ENCODE measurements at places on chromosomes 13 and 19.

DNA sequence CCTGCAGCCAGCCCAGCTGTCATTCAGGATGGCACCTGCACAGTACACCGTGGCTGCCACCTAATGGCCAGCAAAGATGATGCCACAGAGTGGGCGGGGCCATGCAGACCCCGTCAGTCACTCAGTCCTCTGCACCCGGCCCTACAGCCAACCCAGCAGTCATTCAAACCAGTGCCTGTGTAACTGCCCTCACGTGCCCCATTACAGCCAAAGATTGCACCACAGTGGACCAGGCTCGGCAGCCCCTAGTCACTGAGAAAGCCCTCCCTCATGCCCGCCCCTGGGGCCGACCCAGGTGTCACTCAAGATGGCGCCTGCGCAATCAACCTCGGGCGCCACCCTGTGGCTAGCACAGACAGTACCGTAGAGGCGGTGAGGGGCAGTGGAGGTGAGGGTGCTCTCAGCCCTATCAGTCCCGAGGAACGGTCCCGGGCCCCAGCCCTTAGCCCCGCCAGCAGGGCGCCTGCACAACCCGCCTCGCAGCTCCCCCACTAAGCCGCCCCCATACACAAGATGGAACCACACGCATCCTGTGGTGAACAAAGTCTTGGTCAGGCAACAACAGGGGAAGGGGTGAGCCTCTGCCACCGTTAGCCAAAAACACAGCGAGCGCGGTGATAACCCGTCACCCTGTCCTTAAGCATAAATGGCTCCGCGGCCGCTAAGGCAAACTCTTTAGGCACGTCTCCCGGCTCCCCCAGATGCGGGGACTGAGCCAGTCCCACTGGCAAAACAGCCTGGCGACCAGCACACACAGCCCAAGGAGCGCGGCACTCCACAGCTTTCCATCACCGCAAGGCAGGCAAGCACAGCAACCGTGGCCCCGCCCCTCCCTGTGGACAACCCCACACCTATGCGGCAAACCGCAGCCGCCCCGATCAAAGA lies 2.3 kb downstream of the PEG3 start:
- peak; percentile 88 for DNase-seq

GRCh38 chr13:18212873-18213272 lies 968.8 kb downstream of the TUBA3C start:
- peak; percentile 18 for DNase-seq

GRCh38 chr19:32174386-32175113 lies 170.9 kb upstream of the ZNF507 start:
- no peak for DNase-seq

- DNase-seq, result no peak
These were observed 300.5 kb downstream of the PCDH17 start for GRCh38 chr13:57932061-57932460.

GRCh38 chr19:4717191-4717965 lies 6.3 kb downstream of the DPP9 start:
- no peak for DNase-seq

DNA sequence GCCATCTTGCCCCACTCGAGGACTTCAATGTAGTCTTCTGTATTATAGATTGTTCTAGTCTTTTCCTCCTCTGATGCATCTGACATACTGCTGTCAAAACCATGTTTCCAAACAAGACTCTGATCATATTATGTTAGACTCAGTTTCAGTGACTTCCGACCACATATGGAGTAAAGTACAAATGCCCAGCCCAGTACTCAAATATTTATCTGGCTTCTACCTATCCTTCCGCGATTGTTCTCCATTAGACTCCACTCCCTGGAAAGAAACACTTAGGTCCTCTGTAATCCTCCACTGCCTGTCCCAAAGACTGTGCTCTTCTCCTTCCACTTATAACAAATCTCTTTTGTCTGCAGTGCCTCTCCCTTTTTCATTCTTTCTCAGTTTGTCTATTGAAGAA lies 439.5 kb downstream of the EFNB2 start:
- no peak for DNase-seq

DNA sequence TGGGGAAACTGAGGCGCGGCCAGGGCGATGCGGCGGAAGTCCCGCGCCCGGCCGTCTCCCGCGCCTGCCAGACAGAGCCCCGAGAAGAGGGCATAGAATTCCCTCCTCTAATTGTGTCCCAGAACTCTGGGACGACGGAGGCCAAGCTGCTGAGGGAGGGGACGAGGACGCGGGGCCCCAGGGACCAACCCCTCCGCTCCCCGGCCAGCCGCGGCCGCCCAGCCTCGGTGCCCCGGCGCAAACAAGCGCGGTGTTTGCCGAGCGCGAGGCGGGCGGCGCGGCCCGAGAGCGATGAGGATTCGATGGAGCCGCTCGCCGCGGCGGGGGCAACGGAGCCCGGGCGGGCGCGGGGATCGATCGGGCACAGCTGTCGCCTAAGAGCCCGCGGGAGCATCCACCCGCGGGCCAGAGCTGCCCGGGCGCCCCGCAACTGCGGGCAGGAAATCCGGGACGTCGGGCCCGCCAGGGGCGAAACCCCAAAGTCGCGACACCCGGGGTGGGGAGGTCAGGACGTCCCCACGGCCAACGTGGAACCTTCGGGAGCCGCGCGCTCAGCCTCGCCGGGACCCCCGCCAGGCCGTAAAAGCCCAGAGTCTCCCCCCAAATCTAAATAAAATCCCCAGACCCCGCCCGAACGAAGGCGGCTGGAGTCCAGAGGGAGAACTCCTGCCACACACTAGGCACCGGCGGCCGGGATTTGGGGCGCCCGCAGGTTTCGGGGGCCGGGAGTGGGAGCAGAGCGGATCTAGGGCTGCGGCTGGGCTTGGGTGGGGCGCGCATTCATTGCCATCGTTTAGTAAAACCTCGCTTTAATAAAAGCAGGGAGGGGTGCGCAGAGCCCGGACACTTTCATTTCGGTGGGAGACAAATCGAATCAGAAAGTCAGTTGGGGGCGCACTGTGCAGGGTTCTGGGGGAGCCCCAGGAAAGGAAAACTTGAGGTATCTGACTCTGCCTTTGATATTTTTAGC lies 3.6 kb upstream of the ONECUT3 start:
- DNase-seq, result no peak

- DNase-seq, result no peak
These were observed 560.2 kb upstream of the SPRY2 start for GRCh38 chr13:80901111-80901510.

DNA sequence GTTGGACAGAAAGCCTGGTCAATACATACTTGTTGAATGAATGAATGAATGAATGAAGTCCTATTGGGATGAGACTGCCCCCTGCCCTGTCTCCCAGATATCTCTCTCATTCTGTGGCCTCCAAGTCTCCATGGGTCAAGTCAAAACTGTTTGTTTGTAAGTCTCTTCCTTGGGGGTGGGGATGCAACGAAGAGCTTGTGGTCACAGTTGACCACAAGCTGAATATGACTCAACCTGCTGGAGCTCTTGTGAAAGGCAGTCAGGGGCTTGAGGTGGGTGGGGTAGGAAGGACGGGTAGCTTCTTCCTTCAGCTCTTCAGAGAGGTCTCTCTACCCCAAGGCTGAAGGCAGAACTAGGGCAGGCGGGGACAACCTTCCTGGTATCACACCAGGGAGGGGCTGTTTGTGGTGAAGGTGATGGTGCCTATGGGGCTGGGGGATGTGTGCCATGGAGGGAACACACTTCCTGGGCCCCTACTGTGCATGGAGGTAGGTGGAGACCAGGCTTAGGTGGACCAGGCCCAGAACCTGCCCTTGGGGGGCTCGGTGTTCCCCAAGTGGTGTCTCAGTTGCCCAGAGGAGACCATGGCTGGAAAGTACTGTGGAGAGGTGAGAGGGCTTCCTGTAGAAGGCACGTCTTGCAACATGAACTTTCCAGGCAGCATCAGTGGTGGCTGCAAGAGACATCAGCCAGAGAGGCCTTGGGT lies 8.0 kb downstream of the MYO1F start:
- peak; percentile 40 for DNase-seq

DNA sequence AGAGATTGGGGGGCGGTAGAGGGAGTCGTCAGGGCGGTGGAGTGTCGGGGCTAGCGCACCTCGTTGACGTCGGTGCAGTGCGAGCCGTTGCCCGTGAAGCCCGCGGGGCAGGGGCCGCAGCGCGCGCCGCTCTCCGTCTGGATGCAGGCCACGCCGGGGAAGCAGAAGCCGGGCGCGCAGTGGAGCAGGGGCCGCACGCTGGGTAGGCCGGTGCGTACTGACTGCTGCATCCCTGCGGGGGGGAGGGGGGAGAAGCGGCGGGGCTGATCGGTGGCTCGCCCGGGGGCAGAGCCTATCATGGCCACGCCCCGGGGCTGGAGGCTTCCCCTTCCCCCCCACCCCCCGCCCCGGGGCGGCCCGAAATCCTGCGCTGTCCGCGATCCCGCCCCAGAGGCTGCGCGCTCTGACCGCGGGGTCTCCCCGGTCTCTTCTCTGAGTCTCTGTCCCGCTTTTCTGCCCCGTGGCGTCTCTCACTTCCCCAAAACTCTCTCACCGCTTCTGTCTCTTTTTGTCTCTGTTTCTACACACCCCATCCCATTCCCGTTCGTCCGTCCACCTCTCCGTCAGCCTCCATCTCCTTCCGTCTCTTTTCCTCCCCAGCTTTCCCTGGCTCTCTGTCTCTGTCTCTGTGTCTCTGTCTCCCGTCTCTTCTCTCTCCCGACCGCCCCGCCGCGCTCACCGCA lies 1.1 kb downstream of the COMP start:
- DNase-seq, result no peak

DNA sequence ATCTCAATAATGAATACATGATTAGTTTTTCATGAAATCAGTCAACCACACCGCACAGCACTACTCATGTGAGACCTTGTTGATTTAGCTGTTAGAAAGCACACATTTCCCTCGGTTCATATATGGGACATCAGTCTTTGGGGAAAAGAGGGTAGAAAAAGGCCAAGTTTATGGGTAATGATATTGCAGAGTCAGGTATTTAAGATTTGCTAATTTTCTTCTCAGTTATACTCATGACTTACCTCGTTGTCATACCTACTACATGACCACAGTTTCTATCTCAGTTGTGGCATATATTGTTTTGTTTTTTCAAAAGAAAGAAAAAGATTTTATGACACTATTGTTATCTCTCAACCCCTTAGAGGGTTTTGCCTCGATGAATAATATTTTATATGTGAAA lies 165.6 kb downstream of the POU4F1 start:
- no peak for DNase-seq

DNA sequence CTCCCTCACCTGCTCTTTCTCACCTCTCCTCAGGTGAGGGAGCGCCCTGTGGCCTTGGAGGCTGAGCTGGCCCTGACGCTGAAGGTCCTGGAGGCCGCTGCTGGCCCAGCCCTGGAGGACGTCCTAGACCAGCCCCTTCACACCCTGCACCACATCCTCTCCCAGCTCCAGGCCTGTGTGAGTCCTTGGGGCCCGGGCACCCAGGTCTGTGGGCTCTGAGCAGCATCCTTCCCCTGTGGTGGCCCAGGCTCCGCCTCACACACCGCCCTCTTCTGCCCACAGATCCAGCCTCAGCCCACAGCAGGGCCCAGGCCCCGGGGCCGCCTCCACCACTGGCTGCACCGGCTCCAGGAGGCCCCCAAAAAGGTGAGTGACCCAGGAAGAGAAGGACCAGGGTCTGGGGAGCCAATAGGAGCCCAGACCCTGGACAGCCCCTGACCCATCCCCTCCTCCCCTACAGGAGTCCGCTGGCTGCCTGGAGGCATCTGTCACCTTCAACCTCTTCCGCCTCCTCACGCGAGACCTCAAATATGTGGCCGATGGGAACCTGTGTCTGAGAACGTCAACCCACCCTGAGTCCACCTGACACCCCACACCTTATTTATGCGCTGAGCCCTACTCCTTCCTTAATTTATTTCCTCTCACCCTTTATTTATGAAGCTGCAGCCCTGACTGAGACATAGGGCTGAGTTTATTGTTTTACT lies 1.9 kb downstream of the IFNL1 start:
- no peak for DNase-seq

DNA sequence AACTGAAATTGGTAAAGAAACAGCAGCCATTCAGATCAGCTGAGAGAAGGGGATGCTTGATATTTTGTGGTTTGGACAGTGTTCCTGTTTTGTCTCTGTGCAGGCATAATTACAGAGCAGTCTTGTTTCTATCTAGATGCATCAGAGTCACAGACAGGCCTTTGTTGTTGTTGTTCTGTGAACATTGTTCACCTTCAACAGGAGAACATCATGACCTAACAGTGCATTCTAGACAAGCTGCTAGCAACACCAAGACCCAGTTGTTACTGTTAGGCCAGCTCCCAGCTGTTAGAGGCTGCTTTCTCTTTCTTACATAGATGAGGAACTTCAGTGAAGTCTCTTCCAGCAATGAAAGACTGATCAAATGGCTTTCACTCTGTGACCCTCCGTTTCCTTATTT lies 8.5 kb upstream of the LSR start:
- no peak for DNase-seq

GRCh38 chr19:19407633-19407930 lies 2.1 kb downstream of the GATAD2A start:
- DNase-seq, result no peak

- no peak for DNase-seq
These were observed 17.1 kb downstream of the HNRNPM start for GRCh38 chr19:8461891-8462290.

DNA sequence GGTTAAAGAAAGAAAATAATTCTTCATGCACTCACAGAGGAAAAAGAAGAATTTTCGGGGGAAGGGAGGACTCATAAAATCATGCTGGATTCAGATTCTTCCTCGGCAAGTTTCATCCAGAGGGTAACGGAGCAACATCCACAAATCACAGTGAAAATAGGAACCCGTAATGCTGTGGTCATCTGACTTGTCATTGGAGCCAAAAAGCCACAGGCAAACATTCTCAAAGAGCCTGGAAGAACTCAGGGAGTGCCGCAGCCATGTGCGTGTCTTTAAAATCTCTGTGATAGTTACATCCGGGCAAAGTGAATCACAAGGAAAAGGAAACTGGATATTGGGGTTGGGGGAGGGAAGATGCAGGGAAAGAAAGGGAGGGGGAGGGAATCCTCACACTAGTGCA lies 33.0 kb upstream of the VSTM2B start:
- DNase-seq, result peak; percentile 83

DNA sequence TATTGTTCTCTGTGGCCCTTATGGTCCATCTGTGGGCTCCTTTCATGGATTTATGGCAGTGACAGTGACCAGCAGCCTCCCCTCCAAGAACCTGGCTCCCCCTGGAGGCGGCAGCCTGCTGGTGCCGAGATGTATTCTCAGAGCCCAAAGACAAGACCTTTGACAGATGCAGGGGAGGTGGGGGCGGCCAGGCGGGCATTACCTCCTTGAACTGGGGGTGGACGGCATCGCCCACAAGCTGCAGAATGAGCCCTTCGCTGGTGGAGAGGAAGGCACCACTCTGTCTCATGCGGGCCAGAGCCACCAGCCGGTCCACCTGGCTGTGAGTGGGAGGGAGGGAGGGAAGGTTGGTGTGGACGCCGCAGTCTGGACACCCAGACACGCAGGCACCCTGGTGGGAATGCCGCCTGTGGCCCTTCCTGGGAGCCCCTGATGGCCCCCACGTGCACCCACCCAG lies 6.6 kb downstream of the ISOC2 start:
- peak; percentile 79 for DNase-seq
